ENCODE measurements at places on chromosomes 4 and X. TPM values are rescaled to one million over a fixed set of nuclear protein-coding genes. Genes with fewer than 3 reads are reported as not detected.

The LDOC1 gene
- total RNA-seq = 0.72 TPM

The SAGE1 gene
- total RNA-seq = not detected

The SERPINA7 gene
- total RNA-seq = not detected

The IL21 gene
- not detected for total RNA-seq

The AR gene
- total RNA-seq = not detected

The NDST4 gene
- not detected for total RNA-seq

The MAGEC1 gene
- not detected for total RNA-seq

All from tracheal epithelial cell (primary cell).